Glutamatergic neuron (in vitro differentiated cells): ENCODE measurements at places on chromosomes 16 and 17. TPM values are rescaled to one million over a fixed set of nuclear protein-coding genes. Genes with fewer than 3 reads are reported as not detected.

Gene PPM1E
- total RNA-seq = 52.5 TPM

Gene MAP2K6
- total RNA-seq = 28.3 TPM

Gene MT1G
- total RNA-seq = not detected

Gene OTOP2
- not detected for total RNA-seq

Gene RNF157
- total RNA-seq = 17.8 TPM

Gene COASY
- 57.4 TPM for total RNA-seq

Gene KRTAP16-1
- total RNA-seq = not detected

Gene FNDC8
- total RNA-seq = not detected

Gene TP53TG3B
- not detected for total RNA-seq

Gene PYDC1
- total RNA-seq = not detected

Gene TMEM114
- total RNA-seq = not detected

Gene EXOC3L1
- 3.6 TPM for total RNA-seq

Gene CD300E
- total RNA-seq = not detected

Gene ATP2A1
- total RNA-seq = 4.5 TPM

Gene ALOX15B
- not detected for total RNA-seq

Gene ITGA2B
- 7.1 TPM for total RNA-seq

Gene NOXO1
- 1.3 TPM for total RNA-seq

Gene RAMP2
- total RNA-seq = 4.6 TPM

Gene CLEC19A
- total RNA-seq = not detected

Gene ERCC4
- 14.5 TPM for total RNA-seq

Gene ZNF750
- 1.4 TPM for total RNA-seq

Gene KRTAP9-8
- total RNA-seq = not detected

Gene CDRT15L2
- total RNA-seq = not detected
